Adrenal gland (tissue), 19 donors: ENCODE measurements at places on chromosomes 2 and 18.
A peak's percentile ranks its signal among the peaks of the same experiment; 100 is the strongest.

- H3K36me3 ChIP-seq = no peaks in the 10 kb centered on the region
- DNase-seq = no peak
- H3K27ac ChIP-seq = no peak overlapping the region
- peaks cover 23% of the 10 kb centered on the region for H3K27me3 ChIP-seq
Observed at GRCh38 chr2:213237787-213238186, 46.5 kb upstream of the SPAG16 start.

DNA sequence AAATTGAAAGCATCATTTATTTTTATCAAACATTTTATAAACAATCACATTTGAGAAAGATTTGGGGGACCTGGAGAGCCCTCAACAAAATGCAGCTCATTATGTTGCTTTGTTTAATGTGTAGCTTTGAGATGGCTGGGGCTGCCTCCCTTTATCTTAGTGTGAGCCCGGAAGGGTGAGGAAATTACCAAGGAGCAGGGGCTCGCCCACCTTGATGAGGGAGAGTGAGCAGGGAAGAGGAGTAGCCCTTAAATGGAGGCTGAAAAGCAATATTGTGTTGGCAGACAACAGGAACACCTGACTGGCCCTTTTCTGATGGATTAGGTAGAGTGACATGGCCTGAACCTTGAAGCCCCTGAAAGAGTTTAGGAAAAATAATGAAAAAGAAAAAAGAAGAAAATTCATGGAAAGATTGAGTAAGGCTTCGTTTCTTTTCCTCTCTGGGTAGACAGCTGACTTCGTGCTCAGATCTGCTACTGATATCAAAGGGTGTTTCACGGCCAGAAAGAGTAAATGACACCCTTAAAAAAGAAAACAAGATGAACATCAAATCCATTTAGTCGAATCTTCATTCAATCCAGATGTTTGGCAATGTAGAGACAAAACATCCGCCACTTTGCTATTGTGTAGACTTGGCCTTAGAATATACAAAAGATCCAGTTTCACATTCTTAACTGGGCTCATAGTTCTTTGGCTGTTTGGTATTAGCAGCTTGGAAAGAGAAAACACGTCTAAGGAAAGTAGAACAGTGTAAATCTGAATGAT lies 206.5 kb upstream of the TCF4 start:
- no peaks in the 10 kb centered on the region for H3K4me1 ChIP-seq
- no peak overlapping the region for H3K27ac ChIP-seq
- no peaks in the 10 kb centered on the region for H3K36me3 ChIP-seq
- H3K4me3 ChIP-seq = no peak overlapping the region

DNA sequence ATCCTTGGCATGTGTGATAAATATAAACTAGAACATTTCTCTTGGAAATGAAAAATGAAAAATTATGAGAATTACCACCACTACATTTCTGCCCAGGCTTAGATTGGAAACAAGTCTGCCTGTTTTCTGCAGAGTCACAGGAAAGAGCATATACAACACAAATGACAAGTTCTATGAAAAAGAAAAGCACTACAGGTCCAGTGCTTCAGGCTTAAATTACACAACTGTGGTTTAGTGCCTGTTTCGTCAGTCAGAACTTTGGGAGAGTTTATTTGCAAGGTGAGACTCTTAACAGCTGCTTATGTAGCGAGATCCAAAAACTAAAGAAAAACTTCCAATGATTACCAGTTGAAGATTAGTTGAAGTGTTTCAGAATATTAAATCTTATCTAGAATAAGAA lies 68.9 kb downstream of the RTN4 start:
- no peak overlapping the region for H3K27ac ChIP-seq
- H3K4me3 ChIP-seq = no peak overlapping the region
- H3K27me3 ChIP-seq = no peaks in the 10 kb centered on the region
- H3K4me1 ChIP-seq = peaks cover 66% of the 10 kb centered on the region
- H3K36me3 ChIP-seq = peaks cover 21% of the 10 kb centered on the region

- H3K27ac ChIP-seq = no peak overlapping the region
- no peaks in the 10 kb centered on the region for H3K27me3 ChIP-seq
- H3K4me3 ChIP-seq = no peak overlapping the region
- no peak for DNase-seq
- no peaks in the 10 kb centered on the region for H3K4me1 ChIP-seq
Observed at GRCh38 chr2:4762951-4763376, 929.2 kb upstream of the SOX11 start.

GRCh38 chr2:67039517-67040103 lies 357.5 kb upstream of the ETAA1 start:
- H3K4me3 ChIP-seq = no peak overlapping the region
- DNase-seq = no peak
- no peaks in the 10 kb centered on the region for H3K36me3 ChIP-seq
- peak overlapping the region; percentile 59 for H3K27ac ChIP-seq
- peaks cover 31% of the 10 kb centered on the region for H3K4me1 ChIP-seq
- H3K27me3 ChIP-seq = no peaks in the 10 kb centered on the region

GRCh38 chr2:101912545-101912944 lies 79.2 kb upstream of the IL1R2 start:
- H3K27me3 ChIP-seq = no peaks in the 10 kb centered on the region
- no peak for DNase-seq
- H3K4me3 ChIP-seq = no peak overlapping the region
- no peak overlapping the region for H3K27ac ChIP-seq
- H3K36me3 ChIP-seq = no peaks in the 10 kb centered on the region

GRCh38 chr2:190763901-190764514 lies 115.1 kb downstream of the NAB1 start:
- no peaks in the 10 kb centered on the region for H3K27me3 ChIP-seq
- H3K27ac ChIP-seq = no peak overlapping the region
- H3K36me3 ChIP-seq = no peaks in the 10 kb centered on the region
- no peak overlapping the region for H3K4me3 ChIP-seq

- H3K4me3 ChIP-seq = no peak overlapping the region
- DNase-seq = no peak
- H3K27ac ChIP-seq = no peak overlapping the region
- no peaks in the 10 kb centered on the region for H3K27me3 ChIP-seq
- H3K36me3 ChIP-seq = no peaks in the 10 kb centered on the region
Observed at GRCh38 chr2:3857576-3857975, 154.2 kb downstream of the DCDC2C start.

GRCh38 chr18:2898186-2898640 lies 51.4 kb downstream of the EMILIN2 start:
- H3K27ac ChIP-seq = no peak overlapping the region
- no peak overlapping the region for H3K4me3 ChIP-seq
- peak; percentile 30 for DNase-seq
- no peaks in the 10 kb centered on the region for H3K4me1 ChIP-seq

GRCh38 chr18:25077038-25077943 lies 274.7 kb downstream of the ZNF521 start:
- DNase-seq = peak; percentile 33
- H3K27me3 ChIP-seq = no peaks in the 10 kb centered on the region
- no peak overlapping the region for H3K4me3 ChIP-seq
- H3K4me1 ChIP-seq = peaks cover 10% of the 10 kb centered on the region
- no peaks in the 10 kb centered on the region for H3K36me3 ChIP-seq

GRCh38 chr18:12009581-12010140 lies 28.4 kb downstream of the IMPA2 start:
- no peaks in the 10 kb centered on the region for H3K36me3 ChIP-seq
- peaks cover 7% of the 10 kb centered on the region for H3K4me1 ChIP-seq
- no peak overlapping the region for H3K27ac ChIP-seq
- no peak overlapping the region for H3K4me3 ChIP-seq
- H3K27me3 ChIP-seq = no peaks in the 10 kb centered on the region
- no peak for DNase-seq

DNA sequence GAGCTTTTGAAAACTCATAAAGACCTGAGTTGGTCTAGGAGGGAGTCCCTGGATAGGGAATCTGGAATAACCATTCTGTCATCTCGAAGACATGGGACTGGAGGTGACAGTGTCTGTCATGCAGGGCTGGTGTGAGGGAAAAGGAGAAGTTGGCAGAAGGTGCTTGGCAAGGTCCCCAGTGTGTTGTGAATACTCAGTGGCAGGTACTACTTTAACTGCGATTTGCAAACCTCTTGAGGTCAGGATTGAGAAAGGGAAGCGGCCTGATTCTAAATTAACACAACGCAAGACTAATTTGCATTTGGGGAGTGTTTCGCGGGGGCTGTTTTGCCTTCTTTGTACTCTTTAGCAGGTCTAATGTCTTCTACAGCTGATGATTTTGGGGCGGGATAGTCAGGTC lies 77.0 kb upstream of the TMEM200C start:
- no peak overlapping the region for H3K4me3 ChIP-seq
- H3K36me3 ChIP-seq = no peaks in the 10 kb centered on the region
- H3K27ac ChIP-seq = no peak overlapping the region
- H3K27me3 ChIP-seq = no peaks in the 10 kb centered on the region
- no peak for DNase-seq
- H3K4me1 ChIP-seq = no peaks in the 10 kb centered on the region

DNA sequence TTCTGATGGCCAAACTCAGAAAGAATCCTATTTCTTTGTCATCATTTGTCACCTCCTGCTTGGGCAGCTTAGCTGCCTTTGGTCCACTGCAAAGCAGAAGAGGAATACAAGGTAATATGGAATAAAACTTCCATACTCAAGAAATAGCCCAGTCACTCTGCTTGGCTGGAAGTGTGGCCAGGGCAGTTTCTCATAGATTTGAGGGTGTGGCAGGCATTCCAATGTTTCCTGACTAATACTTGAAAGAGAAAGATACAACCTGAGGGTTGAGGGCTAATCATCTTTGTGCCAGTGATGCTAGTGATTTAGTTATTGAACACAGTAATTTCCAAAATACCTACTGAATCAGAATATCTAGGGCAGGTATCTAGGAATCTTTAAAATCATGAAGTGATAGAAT lies 83.1 kb downstream of the FAM161A start:
- DNase-seq = no peak
- no peak overlapping the region for H3K4me3 ChIP-seq
- no peaks in the 10 kb centered on the region for H3K4me1 ChIP-seq
- H3K27me3 ChIP-seq = no peaks in the 10 kb centered on the region

DNA sequence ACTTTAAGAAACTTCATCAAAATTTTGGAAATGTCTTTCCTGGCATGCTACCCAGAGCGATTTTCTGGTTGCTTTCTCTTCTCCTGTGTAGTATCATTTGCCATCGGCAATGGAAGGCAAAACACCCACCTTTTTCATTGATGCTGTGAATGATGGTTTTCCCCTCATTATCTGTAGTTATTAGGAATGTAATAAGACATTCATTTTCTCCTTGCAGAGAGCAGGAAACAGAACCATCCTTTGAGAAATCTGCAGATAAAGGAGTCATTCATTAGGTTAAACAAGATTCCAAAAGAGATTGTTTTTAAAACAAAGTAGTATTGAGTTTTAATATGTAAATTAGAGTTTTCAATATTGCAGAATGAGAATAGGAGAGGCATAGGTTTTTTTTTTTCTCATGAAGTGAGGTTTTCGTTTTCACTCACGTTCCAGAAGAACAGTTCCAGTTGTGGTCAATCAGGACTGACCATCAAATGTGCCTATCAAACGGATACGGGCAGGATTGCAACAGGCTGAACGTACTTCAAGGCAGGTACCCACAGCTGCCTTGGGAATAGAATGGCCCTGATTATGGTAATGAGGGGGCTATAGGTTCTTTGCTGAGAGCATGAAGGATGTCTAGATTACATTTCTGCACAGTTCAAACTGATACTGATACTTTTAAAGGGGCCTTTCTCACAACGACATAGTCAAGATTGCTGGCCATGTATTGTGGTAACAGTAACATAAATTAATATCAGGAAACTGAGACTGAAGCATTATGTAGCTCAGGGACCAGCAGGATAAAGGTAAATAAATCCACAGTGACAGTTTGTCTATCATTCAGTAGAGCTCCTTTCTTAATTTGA lies 49.8 kb upstream of the PLA2R1 start:
- H3K27me3 ChIP-seq = no peaks in the 10 kb centered on the region
- DNase-seq = no peak
- H3K4me1 ChIP-seq = no peaks in the 10 kb centered on the region

DNA sequence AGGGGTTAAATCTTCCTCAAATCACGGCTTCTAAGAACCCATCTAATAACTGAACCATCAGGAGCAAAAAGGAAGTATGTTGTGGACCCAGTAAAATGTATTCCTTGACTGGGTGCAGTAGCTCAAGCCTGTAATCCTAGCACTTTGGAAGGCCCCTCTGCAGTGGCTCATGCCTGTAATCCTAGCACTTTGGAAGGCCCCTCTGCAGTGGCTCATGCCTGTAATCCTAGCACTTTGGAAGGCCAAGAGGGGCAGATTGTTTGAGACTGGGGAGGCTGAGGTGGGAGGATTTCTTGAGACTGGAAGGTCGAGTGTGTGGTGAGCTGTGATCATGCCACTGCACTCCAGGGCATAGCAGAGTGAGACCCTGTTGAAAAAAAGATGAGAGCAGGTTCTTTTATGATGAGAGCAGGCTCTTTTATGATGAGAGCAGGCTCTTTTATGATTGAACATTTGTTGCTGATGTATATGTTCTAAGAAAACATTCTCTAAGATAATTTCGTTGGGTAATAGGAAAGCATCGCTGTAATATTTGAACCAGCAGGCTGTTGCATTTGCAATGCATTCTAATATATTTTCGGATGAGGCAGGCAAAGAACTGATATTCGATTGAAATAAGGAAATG lies 3.5 kb upstream of the PARD6G start:
- no peak overlapping the region for H3K27ac ChIP-seq
- H3K36me3 ChIP-seq = no peaks in the 10 kb centered on the region
- no peaks in the 10 kb centered on the region for H3K27me3 ChIP-seq
- peaks cover 3% of the 10 kb centered on the region for H3K4me1 ChIP-seq
- H3K4me3 ChIP-seq = no peak overlapping the region
- no peak for DNase-seq

- peaks cover 9% of the 10 kb centered on the region for H3K4me1 ChIP-seq
- no peak for DNase-seq
- no peak overlapping the region for H3K4me3 ChIP-seq
- H3K36me3 ChIP-seq = no peaks in the 10 kb centered on the region
- H3K27me3 ChIP-seq = no peaks in the 10 kb centered on the region
Observed at GRCh38 chr2:12552092-12552491, 164.6 kb upstream of the TRIB2 start.

GRCh38 chr2:54952425-54952824 lies 97.8 kb downstream of the RTN4 start:
- no peaks in the 10 kb centered on the region for H3K36me3 ChIP-seq
- no peak overlapping the region for H3K27ac ChIP-seq
- DNase-seq = no peak
- H3K4me3 ChIP-seq = no peak overlapping the region
- H3K27me3 ChIP-seq = no peaks in the 10 kb centered on the region

- H3K27ac ChIP-seq = no peak overlapping the region
- no peaks in the 10 kb centered on the region for H3K27me3 ChIP-seq
- no peak overlapping the region for H3K4me3 ChIP-seq
- H3K4me1 ChIP-seq = no peaks in the 10 kb centered on the region
Observed at GRCh38 chr2:210188755-210189154, 17.5 kb upstream of the KANSL1L start.

- no peak overlapping the region for H3K27ac ChIP-seq
- no peak overlapping the region for H3K4me3 ChIP-seq
- H3K27me3 ChIP-seq = no peaks in the 10 kb centered on the region
- DNase-seq = no peak
Observed at GRCh38 chr2:58714238-58714637, 473.1 kb upstream of the FANCL start.
